ENCODE measurements at places on chromosomes 7 and 10.

DNA sequence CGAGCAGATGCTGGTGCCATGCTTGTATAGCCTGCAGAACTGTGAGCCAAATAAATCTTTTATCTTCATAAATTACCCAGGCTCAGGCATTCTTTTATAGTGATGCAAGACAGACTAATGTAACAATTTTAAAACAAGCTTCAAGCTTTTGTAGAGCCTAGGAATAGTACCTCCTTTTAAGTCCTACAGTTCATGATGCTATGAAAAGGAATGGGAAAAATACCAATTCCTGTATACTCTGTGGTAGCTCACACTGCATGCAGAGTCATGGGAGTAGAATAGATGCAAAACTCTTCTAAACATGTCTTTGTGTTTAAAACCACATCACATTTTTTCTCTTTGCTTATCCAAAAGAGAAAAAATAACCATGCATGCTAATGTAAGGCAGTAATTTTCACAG is 66.6 kb upstream of the WNT16 start:
- H3K27me3 ChIP-seq = no peaks in the 10 kb centered on the region
- H3K4me3 ChIP-seq = no peak overlapping the region
- H3K36me3 ChIP-seq = no peaks in the 10 kb centered on the region
- no peak for DNase-seq
- no peaks in the 10 kb centered on the region for H3K4me1 ChIP-seq

GRCh38 chr10:122128357-122128756 is 139.4 kb downstream of the TACC2 start:
- peaks cover 39% of the 10 kb centered on the region for H3K4me1 ChIP-seq
- no peaks in the 10 kb centered on the region for H3K27me3 ChIP-seq
- no peak overlapping the region for H3K4me3 ChIP-seq

DNA sequence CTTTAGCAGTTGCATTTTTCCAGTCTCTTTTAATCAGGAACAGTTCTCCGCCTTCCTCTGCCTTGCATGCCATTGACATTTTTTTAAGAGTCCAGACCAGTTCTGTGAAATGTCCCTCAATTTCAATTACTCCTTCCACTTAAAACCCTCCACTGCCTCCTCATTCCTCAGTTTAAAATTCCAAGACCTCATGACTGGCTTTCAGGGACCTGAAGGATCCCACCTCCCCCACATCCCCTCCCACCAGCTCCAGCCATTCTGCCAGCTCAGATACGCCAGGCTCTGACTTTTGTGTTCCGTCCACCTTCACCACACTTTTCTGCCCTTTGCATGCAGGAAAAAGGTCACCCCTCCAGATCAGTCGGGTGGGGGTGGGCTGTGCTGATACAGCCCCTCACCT is 8.7 kb downstream of the TNRC18 start:
- H3K36me3 ChIP-seq = peaks cover 14% of the 10 kb centered on the region
- no peaks in the 10 kb centered on the region for H3K27me3 ChIP-seq
- DNase-seq = no peak
- H3K4me1 ChIP-seq = peaks cover 25% of the 10 kb centered on the region
- H3K27ac ChIP-seq = peak overlapping the region; percentile 100

DNA sequence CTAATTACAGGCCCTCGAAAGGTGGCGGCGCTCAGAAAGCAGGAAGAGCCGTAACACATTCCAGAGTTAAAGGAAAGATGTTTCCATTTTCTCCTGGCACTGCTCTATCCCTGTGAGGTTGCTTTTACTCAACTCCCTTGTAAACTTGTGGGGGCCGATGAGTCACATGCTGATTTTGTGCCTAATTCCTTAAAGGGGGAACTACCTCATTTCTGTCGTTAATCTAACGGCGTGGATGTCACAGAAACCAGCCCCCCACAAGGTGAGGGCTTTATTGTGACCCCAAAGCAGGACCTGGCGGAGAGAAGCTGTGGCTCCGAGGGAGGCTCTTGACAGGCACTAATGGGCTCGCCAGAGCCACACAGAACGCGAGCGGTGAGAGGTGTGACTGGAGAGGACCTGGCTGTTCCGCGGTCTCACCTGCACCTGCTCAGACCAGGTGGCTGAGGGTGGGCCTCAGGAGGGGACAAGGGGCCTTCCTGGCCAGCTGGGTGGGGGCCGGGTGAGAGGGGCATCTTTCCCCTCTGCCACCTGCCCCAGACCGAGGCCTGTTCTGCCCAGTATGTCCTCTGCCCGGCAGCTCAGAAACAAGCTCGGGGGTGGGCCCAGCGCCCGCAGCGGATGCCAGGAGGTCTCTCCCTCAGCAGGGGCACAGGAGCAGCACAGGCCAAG is 50.9 kb downstream of the CALML3 start:
- H3K4me1 ChIP-seq = peaks cover 7% of the 10 kb centered on the region
- no peak overlapping the region for H3K4me3 ChIP-seq
- no peak overlapping the region for H3K27ac ChIP-seq
- H3K27me3 ChIP-seq = no peaks in the 10 kb centered on the region

DNA sequence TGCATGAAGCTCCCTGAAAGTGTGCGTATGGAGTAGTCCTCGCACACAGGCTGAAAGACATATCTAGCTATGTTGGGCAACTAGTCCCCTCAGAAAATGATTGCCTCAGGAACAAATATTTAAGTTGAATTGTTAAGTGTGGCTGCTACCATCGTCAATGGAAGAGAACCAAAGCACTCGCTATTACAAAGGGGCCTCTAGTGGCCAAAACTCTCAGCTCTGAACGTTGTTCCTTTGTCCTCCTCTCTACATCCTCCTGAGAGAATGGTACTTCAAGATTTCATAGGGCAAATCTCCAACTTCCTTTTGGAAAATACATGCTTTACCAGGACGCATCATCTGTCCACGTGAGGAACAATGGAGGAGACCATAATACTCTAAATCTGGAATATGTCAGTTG is 209.9 kb downstream of the NRG3 start:
- no peaks in the 10 kb centered on the region for H3K4me1 ChIP-seq
- no peak overlapping the region for H3K27ac ChIP-seq
- no peaks in the 10 kb centered on the region for H3K27me3 ChIP-seq
- no peak overlapping the region for H3K4me3 ChIP-seq

GRCh38 chr10:89390476-89391225 is 1.8 kb upstream of the IFIT1 start:
- H3K4me1 ChIP-seq = peaks cover 7% of the 10 kb centered on the region
- peak overlapping the region; percentile 91 for H3K27ac ChIP-seq
- H3K27me3 ChIP-seq = no peaks in the 10 kb centered on the region
- H3K36me3 ChIP-seq = no peaks in the 10 kb centered on the region
- H3K4me3 ChIP-seq = no peak overlapping the region

GRCh38 chr10:71223347-71224058 is 11.1 kb downstream of the UNC5B start:
- DNase-seq = no peak
- H3K36me3 ChIP-seq = no peaks in the 10 kb centered on the region
- H3K4me3 ChIP-seq = no peak overlapping the region
- H3K4me1 ChIP-seq = peaks cover 1% of the 10 kb centered on the region

GRCh38 chr7:148927123-148928045 is 43.3 kb upstream of the EZH2 start:
- H3K27me3 ChIP-seq = no peaks in the 10 kb centered on the region
- DNase-seq = no peak
- no peak overlapping the region for H3K4me3 ChIP-seq
- H3K36me3 ChIP-seq = no peaks in the 10 kb centered on the region
- H3K27ac ChIP-seq = no peak overlapping the region

DNA sequence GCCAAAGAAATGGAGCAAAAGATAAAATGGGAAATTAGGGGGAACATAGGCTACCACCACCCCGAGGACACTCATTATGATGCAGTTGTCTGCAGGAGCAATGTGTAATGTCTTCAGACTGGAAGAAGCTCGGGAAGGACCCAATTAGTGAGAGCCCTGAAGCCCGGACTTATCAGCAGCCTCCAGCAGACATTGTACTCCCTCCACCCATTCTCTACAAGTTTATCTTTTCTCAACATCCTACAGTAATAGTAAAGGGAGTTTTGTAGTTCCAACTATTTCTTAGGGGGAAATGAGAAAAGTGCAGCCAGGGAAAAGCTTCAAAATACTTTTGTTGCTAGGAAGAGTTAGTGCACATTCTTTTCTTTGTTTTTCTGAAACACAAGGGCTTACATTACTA is 657.3 kb upstream of the COBL start:
- no peaks in the 10 kb centered on the region for H3K27me3 ChIP-seq
- no peak for DNase-seq
- H3K4me1 ChIP-seq = no peaks in the 10 kb centered on the region

- H3K27me3 ChIP-seq = no peaks in the 10 kb centered on the region
- no peak overlapping the region for H3K27ac ChIP-seq
- no peaks in the 10 kb centered on the region for H3K4me1 ChIP-seq
- no peaks in the 10 kb centered on the region for H3K36me3 ChIP-seq
- DNase-seq = no peak
Observed at GRCh38 chr10:32854435-32854834, 103.6 kb downstream of the ITGB1 start.

DNA sequence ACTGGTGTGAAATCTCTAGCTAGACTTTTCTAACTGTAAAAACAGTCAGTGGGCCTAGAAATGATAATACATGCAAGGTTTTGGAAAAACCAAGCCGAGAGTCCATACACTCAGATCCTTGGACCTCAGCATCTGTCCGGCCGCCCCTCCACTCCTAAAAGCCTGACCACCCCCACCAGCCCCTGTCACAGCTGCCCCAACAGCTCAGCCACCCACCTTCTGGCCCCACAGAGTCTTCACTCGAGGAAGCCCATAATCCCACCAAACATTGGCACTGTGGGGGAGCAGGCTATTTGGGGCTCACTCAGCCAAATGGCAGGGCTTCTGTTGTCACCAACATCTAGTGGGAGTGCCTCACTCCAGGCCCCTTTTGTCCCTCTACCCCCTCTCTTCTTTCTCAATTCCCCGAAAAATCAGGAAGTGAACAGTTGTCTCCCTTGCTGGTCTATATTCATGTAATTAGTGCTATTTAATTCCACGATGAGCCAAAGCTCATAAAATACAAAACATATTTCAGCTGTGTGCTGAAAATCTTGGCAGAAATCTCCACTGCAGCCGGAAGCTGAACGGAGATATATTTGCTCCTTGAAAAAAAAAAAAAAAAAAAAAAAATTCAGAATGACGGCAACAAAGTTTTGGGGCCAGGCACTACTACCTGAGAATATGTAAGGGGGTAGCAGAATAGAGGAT is 55.5 kb downstream of the PLXNA4 start:
- H3K27ac ChIP-seq = no peak overlapping the region
- H3K36me3 ChIP-seq = no peaks in the 10 kb centered on the region
- no peak overlapping the region for H3K4me3 ChIP-seq

- peaks cover 6% of the 10 kb centered on the region for H3K4me1 ChIP-seq
- no peaks in the 10 kb centered on the region for H3K36me3 ChIP-seq
- DNase-seq = peak; percentile 27
- no peaks in the 10 kb centered on the region for H3K27me3 ChIP-seq
- H3K27ac ChIP-seq = no peak overlapping the region
Observed at GRCh38 chr10:102583435-102584417, 60.6 kb upstream of the TRIM8 start.

GRCh38 chr7:36208997-36209813 is 56.2 kb downstream of the EEPD1 start:
- H3K4me1 ChIP-seq = peaks cover 58% of the 10 kb centered on the region
- no peaks in the 10 kb centered on the region for H3K27me3 ChIP-seq
- H3K27ac ChIP-seq = peak overlapping the region; percentile 74
- no peak for DNase-seq

DNA sequence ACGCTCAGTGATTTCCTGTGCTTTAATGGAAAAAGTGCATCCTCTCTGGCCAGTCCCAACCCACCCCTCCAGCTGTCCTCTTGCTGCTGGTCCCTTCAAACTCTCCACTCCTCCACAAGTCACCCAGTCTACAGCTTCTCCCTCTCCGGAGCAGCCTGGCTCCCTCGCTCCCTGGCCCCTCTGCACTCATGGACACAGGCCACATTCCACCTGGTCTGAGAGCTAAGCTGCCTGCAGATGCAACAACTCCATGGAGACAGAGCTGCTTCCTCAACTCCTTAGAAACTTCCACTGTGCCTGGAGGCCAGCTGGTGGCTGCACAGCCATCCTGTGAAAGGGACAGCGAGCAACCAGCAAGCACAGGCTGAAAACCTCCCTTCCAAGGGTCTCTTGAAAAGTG is 88.0 kb downstream of the GPR26 start:
- no peaks in the 10 kb centered on the region for H3K36me3 ChIP-seq
- no peaks in the 10 kb centered on the region for H3K4me1 ChIP-seq
- no peak overlapping the region for H3K27ac ChIP-seq
- no peak overlapping the region for H3K4me3 ChIP-seq
- no peaks in the 10 kb centered on the region for H3K27me3 ChIP-seq

- no peaks in the 10 kb centered on the region for H3K36me3 ChIP-seq
- H3K27ac ChIP-seq = no peak overlapping the region
- DNase-seq = no peak
- H3K4me1 ChIP-seq = no peaks in the 10 kb centered on the region
- H3K4me3 ChIP-seq = no peak overlapping the region
- H3K27me3 ChIP-seq = no peaks in the 10 kb centered on the region
Observed at GRCh38 chr10:8628351-8628750, 573.9 kb downstream of the GATA3 start.

DNA sequence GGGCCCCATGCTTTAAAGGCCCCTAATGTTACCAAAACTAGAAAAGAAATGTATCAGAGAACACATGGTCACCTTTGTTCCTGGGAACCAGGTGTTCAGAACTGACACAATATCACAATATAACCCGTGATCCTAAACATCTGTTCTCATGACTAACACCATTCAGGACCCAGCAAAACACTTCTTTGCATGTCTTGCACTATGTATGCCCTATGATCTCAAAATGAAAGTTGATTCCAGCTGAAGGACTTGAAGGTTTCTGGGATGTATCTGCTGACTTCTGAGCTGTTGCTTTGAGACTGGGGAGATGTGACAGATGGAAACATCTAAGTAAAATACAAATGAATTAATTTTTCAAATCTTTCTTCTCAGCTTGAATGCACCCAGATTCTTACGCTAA is 37.5 kb upstream of the PIK3CG start:
- no peaks in the 10 kb centered on the region for H3K36me3 ChIP-seq
- H3K4me3 ChIP-seq = no peak overlapping the region
- no peak overlapping the region for H3K27ac ChIP-seq
- no peak for DNase-seq
- H3K4me1 ChIP-seq = no peaks in the 10 kb centered on the region

GRCh38 chr10:22851865-22852239 is 76.0 kb upstream of the ARMC3 start:
- H3K36me3 ChIP-seq = no peaks in the 10 kb centered on the region
- peaks cover 7% of the 10 kb centered on the region for H3K4me1 ChIP-seq
- no peaks in the 10 kb centered on the region for H3K27me3 ChIP-seq
- no peak overlapping the region for H3K27ac ChIP-seq
- no peak for DNase-seq

- H3K4me3 ChIP-seq = no peak overlapping the region
- no peaks in the 10 kb centered on the region for H3K27me3 ChIP-seq
- no peaks in the 10 kb centered on the region for H3K36me3 ChIP-seq
- no peak for DNase-seq
Observed at GRCh38 chr7:70419526-70420380, 712.2 kb upstream of the GALNT17 start.

DNA sequence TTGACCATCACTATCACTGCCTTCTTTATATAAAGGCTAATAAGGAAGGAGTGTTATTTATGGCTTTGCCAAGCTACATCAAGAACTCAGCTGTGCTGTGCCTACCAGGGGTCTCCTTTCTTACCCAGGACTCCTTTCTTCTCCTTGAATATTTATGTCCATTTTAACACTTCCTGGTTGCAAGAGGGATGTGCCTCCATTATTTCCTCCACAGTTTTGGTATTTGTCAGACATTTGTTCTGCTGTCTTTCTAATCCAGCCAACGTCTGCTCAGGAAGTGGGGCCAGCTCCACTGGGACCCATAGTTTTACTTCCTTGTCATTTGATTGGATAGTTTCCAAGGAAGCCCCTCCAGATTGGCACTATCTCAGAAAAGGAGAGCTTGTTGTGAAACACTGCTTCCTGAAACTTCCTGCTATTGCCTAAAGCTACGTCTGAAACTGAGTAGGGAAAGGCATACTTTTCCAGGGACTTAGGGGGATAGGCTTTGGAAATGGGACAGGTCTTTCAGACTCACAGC is 6.6 kb upstream of the STRIP2 start:
- DNase-seq = no peak
- H3K36me3 ChIP-seq = peaks cover 68% of the 10 kb centered on the region
- no peaks in the 10 kb centered on the region for H3K27me3 ChIP-seq
- H3K27ac ChIP-seq = no peak overlapping the region
- H3K4me3 ChIP-seq = no peak overlapping the region
- no peaks in the 10 kb centered on the region for H3K4me1 ChIP-seq

Measured in esophagus squamous epithelium (tissue), 5 donors.